Cortex of kidney (tissue), 1 donor: ENCODE measurements at places on chromosomes 2 and 18.

GRCh38 chr18:3603421-3604234 lies 153.7 kb downstream of the TGIF1 start:
- no peak for DNase-seq

- no peak for DNase-seq
These were observed 10.5 kb upstream of the FAM124B start for GRCh38 chr2:224412141-224413015.

DNA sequence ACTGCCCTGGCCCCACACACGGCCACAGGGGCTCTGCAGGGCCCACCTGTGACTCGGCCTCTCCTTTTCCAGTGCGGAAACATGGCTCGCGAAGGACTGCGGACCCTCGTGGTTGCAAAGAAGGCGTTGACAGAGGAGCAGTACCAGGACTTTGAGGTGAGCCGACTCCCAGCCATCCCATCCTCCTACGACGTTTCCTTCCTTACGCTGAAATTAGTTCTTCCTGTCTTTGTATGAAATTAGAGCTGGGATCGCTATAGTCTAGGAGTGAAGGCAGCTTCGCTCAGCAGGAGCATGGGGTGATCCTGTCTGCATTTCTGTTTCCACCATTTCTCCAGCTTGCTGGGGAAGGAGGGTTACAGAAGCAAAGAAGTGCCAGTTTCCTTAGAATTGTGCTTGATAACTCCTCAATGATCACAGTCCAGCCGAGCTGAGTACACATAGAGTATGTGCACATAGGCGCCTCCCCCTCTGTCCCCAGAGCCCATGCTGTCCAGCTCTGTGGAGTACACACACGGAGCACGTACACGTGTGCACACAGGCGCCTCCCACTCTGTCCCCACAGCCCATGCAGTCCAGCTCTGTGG lies 59.1 kb upstream of the NFATC1 start:
- no peak for DNase-seq

DNA sequence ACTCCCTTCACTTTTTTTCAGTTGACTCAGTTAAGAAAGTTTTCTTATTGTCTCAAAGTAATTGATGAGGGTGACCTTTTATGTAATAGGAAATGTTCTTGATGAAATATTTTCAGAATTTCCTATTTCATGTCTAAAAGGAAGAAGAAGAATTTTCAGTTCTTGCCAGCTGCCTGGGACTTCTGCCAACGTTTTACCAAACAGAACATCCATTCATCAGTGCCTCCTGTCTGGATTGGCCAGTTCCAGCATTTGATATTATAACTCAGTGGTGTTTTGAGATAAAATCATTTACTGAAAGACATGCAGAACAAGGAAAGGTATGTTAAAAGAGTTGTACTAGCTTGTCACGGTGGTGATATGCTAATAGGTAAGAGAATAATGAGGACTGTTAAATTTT lies 104.7 kb upstream of the MYO3B start:
- no peak for DNase-seq

GRCh38 chr18:2223849-2224248 lies 347.5 kb downstream of the METTL4 start:
- no peak for DNase-seq

- DNase-seq, result no peak
These were observed 173.8 kb downstream of the TMEM18 start for GRCh38 chr2:503288-503999.

DNA sequence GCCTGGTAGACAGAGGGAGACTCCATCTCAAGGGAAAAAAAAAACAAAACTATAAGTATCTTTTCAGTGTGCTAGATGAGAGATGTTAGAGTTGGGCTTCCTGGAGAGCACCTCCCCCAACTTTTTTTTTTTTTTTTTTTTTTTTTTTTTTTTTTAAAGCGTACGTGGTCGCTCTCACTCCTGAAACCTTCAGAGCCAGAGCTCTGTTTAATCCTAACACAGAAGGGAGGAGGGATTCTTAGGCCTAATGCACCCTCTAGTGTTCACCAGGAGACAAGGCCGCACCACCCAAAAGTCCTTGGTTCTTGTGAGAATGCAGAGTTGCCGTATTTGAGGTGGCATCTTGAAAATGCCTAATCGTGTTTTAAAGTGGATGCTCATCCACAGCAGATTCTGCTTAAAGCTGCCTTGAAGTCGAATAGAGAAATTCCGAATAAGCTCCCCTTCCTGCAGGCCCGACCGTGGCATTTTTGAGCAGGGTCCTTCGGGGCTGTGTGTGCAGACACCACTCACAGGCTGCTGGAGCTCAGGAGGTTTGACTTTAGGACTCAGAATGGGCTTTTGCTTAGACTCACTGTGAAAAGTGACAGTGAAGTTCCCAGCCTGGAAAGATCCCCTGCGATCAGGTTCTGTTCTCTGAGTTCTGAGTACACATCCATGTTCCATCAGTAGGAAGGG lies 252.6 kb downstream of the AGAP1 start:
- no peak for DNase-seq

GRCh38 chr2:232245111-232245510 lies 133.4 kb upstream of the ALPP start:
- DNase-seq, result no peak

DNA sequence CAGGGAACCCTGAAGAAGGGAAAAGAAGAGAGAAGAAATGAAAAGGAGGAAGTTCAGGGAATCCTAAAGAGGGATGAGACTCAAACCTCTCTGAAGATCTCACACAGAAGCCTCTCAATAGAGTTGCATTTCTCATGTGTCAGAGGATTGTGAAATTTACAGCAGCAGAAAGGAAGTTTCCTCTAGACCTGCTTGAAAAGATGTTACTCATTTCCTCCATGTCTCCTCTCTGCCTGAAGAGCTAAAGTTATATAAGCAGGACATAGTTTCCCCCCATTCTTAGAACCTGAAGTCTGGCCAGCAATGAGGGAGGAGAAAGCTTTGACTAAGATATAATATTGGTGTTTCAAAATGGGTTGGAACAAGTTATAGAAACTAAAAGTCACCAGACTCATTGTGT lies 1155.6 kb downstream of the LRP1B start:
- no peak for DNase-seq

GRCh38 chr2:62895632-62896009 lies 155.0 kb upstream of the OTX1 start:
- no peak for DNase-seq

DNA sequence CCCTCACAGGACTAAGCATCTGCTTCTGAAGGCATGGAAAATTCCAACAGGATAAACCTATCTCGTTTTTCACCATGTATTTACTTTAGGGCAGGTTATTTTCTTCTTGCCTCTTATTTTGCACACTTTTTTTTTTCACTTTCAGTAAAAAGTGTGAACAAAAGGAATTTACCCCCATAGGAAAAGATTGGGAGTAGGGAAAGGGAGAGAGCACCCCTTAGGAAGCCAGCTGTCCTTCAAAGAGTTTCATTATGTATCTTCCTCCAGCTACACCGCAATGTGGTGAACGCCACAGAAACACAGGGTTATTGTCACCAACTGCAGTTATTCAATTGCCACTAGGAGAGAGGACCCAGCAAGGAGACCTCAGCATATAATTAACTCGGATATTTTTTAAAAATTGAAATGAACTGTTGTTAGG lies 286.2 kb upstream of the VRK2 start:
- DNase-seq, result no peak

DNA sequence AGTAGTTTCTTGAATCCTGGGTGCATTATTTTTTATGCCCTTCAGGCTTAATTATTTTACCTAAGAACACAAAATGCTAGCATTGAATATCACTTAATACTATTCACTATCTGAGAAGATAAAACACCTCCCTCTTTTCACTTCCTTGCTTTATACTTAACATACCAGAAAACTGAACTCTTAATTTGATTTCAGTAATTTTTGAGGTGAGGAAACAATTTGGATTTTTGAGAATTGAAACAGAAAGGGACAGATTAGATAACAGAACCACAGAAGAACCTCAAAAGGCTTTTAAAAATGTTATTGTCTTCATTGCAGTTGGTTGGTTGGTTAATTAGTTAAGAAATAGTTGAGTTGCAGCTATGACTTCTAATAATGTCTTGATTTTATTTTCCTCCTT lies 69.5 kb downstream of the GPD2 start:
- DNase-seq, result no peak

GRCh38 chr18:9764011-9764481 lies 55.9 kb downstream of the RAB31 start:
- no peak for DNase-seq

- no peak for DNase-seq
These were observed 207.1 kb downstream of the TMX3 start for GRCh38 chr18:68507781-68508180.

GRCh38 chr2:101787097-101787496 lies 89.6 kb downstream of the MAP4K4 start:
- DNase-seq, result no peak

DNA sequence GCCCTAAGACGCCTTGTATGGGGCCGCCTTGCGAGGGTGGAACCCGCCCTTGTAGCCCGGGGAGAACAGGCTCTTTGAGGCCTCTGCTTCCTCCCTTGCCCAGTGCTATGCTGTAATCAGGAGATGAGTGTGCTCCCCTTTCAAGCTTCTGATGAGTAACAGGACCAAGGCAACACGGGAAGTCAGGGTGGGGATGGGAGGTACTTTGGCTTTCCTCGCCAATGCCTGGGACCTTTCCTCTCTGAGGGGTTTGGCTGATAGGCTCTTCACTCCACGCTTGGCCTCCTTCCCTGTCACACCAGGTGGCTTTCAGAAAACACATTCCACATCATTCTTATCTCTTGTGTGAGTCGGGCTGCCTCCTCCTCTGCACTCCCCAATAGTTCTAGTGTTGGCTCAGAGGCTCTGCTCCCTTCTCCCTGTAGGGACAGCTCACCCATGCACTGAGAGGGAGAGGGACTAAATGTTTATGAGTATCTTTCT lies 223.7 kb upstream of the TRIB2 start:
- no peak for DNase-seq

- DNase-seq, result no peak
These were observed 9.8 kb downstream of the NRP2 start for GRCh38 chr2:205692104-205692503.

DNA sequence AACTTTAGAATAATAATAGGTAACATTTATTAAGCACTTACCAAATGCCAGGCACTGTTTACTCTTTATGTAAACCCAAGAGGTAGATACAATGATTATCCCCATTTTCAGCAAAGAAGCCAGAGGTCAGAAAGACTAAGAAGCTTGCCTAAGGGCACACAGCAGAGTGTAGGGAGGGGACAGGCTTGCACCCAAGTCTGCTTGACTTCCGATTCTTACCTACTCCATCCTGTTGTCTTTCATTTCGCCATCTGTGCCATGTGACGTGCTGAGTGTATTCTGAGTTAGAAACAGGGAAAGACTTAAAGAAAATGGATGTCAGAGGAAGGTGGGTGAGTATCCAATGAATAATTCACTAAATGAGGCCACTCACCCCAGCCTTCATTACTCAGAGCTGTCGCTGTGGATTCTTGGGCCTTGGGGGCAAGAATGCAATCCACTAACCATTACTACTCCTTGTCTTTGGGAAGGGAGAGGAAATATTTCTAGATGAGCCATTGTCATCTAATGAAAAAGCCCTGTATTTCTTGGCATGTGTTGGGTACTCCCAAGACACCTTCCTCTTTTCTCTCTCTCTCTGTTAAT lies 76.4 kb upstream of the BCL11A start:
- no peak for DNase-seq

GRCh38 chr2:235300368-235301201 lies 193.3 kb upstream of the AGAP1 start:
- no peak for DNase-seq

DNA sequence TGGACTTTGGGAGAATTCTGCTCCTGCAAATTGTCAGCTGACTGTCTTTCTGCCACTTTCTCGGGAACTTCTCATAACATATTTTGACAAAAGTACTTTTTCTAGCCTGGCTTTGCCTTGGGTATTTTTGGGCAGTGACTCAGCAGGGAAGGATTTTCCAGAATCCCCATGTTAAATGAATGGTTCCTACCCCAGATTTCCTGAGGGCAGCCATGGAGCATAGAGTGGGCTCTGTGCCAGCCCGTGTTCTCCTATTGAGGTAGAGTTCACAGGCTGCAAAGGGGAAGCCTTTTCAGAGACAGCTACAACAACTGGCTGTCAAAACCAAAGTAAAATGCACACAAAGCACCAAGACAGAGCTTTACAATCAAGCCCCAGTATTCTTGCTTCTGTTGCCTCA lies 59.8 kb downstream of the BMP10 start:
- DNase-seq, result no peak

- DNase-seq, result no peak
These were observed 81.4 kb upstream of the RASGRP3 start for GRCh38 chr2:33395034-33395433.

- DNase-seq, result no peak
These were observed 59.0 kb downstream of the HNMT start for GRCh38 chr2:138023298-138023697.

DNA sequence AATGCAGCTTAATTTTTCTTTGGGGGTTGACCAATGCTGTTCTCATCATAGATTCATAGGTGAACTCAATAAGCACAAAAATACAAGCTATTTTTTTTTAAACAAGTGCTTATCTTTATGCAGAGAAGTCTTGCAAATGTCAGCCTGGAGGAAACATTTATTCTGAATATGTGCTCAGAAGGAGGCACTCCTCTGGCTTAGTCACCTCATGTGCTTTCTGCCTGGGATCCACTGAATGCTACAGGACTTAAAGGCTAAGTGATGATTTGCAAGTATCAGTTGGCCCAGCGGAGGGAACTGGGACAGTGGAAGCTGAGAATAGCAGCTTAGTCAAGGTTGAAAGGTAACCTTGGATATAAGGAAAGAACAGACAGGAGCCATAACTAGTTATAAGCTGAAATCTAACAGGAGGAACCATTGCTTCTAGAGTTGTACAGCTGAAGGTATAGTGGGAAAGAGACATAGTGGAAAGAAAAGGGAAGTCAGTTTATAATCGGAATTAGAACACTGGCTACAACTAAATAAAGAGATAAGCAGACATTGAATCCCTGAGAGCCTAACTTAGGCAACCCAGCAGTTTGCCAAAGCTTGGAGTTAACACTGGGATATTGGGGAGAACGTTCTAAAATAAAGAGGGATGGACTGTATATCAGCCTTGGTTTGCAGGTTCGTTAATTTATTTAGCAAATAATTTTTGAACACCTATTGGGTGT lies 488.7 kb downstream of the SUCLG1 start:
- DNase-seq, result no peak

DNA sequence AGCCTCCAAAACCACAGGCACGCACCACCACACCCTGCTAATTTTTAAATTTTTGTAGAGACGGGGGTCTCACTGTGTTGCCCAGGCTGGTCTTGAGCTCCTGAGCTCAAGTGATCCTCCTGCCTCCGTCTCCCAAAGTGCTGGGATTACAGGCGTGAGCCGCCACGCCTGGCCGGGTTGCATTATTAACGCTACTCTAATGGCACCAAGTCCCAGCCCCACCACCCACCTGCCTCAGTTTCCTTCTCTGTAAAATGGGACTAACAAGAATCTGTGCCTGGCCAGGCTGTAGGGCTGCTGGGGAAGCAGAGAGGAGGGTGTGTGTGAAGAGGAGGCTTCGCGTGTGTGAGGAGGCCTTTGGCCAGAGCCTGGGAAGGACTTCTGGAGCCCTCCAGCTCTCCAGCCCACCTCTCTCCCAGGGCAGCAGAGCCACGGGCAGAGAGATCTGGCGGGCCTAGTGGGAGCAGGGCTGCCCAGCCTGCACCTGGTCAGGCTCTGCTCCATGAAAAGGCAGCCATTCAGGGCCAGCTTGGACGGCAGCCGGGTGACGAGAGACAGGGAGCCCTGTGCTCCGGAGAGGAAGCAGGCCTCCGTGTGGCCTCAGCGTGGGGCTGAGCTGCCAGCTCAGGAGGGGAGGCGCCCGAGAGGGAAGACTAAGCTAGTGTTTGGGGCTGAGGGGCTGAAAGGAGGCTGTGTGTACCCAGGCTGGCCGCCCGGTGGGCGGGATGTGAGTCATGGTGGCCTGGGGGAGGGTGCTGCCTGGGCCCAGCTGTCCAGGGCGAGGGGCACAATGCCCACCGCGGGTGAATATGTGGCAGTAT lies 7.4 kb upstream of the B3GNT7 start:
- no peak for DNase-seq

GRCh38 chr2:177673602-177674595 lies 281.3 kb downstream of the AGPS start:
- DNase-seq, result no peak
